ENCODE measurements at places on chromosomes 2 and 18. TPM values are rescaled to one million over a fixed set of nuclear protein-coding genes. Genes with fewer than 3 reads are reported as not detected.

- DNase-seq: no peak
These were observed 190.4 kb downstream of the MC4R start for GRCh38 chr18:60182223-60182622.

- no peak for DNase-seq
These were observed 42.3 kb upstream of the NETO1 start for GRCh38 chr18:72910045-72910444.

DNA sequence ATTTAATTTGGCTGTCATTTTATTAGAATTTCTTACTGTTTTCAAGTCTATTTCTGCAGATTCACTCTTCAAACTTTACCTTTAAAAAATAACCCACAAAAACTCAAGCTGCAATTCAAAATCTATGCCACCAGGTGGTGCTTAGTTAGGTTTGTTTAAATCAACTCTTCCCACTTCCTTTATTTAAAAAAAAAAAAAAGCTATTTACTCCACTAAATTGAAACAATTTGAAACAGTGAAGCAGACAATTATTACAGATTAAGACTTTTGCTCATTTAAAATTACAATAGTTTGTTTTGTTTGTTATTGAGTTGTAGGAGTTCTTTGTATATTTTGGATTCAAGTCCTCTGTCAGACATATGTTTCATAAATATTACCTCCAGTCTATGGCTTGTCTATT is 300.0 kb downstream of the PDE11A start:
- DNase-seq: no peak

- DNase-seq: no peak
These were observed 22.1 kb downstream of the COL5A2 start for GRCh38 chr2:189157456-189157855.

Gene PLEKHB2
- 57.7 TPM for total RNA-seq

DNA sequence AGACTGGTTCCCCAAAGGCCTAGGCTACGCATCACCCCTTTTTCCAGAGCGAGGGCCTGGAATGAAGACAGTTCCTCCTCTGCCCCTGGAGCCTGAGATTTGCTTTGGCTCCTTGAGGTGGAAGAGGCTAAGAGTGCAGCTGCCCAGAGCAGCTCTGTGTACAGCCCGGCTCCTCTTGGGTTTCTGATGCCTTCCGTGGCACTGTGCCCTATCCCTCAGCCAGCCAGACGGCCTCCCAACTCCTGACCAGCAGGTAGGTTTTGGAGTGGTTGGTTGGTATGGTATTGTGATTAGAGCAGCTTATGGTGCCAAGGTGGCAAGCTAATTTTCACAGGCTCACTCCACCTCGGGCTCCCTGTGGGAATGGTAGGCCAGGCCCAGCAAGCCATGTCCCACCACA is 112.2 kb downstream of the TANC1 start:
- no peak for DNase-seq

Gene PER2
- 30.5 TPM for total RNA-seq

- DNase-seq: no peak
These were observed 99.0 kb downstream of the ZFP36L2 start for GRCh38 chr2:43127208-43127940.

All from ureter (tissue), 1 donor.